ENCODE measurements at places on chromosomes 11 and 22.

- no peak for DNase-seq
Measured at GRCh38 chr11:38718049-38718448, 2120.0 kb upstream of the RAG2 start.

DNA sequence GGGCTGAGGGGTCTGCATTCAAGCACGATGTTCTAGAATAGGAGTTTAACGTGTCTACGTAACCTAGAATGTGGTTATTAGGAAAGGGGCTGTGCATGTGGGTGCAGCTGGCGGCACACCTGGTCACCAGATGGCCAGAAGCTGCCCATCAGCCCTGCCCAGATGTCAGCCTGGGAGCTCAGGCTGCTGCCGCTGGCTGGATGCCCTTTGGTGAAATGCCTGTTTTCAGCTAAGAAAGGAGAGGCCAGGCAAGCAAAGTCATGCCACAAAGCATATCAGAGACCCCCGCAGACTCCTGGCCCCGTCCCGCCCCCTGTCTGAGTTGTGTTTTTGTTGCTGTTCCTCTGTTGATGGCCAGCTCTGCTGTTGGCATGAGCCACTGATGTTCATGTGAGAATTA lies 11.3 kb upstream of the ADORA2A start:
- DNase-seq, result no peak

- no peak for DNase-seq
Measured at GRCh38 chr11:64153812-64154211, 12.1 kb downstream of the MACROD1 start.

DNA sequence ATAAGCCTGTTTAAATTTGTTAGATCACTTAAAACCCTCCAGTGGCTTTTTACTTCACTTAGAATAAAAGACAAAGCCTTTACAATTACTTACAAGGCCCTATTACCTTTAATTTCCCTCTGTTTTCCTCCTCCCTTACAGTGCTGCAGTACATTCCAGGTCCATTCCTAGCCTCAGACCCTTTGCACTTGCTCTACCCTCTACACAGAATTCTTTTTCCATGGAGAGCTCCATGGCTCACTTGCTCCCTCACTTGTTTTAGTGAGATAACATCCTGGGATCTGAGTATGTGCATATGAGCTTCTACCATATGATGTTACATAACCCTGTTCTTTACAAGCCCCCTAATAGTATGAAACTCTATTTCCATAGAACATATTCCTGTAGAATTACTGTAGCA lies 24.4 kb downstream of the ZNF214 start:
- DNase-seq, result no peak

DNA sequence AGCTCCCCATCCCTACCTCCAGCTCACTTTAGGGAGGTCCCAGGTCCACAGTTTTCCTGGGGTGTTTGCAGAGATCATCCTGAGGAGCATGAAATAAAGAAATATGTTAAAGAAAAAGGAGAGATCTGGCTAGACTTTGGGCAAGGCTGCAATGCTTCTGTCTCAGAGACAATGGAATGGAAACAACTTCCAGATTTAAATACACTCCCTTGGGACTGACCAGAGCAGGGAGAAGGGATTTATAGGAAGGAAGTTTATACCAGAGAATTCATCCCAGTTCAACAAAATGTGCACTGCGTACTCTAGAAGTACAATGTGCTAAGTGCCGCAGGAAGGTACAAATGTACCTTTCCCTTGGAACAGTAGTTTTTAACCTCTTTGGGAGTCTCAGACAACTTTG lies 40.4 kb downstream of the ETS1 start:
- no peak for DNase-seq

- DNase-seq, result no peak
Measured at GRCh38 chr11:2431395-2431794, 12.9 kb downstream of the TRPM5 start.

- peak; percentile 48 for DNase-seq
Measured at GRCh38 chr11:69636512-69637197, 4.3 kb upstream of the CCND1 start.

DNA sequence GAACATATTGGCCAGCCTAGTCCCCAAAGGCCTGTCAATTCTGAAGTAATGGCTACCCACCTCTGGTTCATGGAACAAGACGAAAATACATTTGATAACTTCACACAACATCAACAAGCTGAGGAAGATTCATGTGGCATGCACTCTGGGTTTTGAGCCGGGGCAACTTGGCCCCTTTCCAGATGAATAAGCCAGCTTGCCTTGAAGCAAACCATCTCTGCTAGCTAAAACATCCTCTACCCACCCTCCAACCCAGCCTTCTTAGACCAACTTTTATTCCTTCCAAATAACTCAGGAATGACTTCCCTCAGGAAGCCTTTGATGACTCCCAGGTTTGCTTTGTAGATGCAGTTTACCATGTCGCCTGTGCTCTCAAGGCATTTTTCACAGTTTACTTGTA lies 94.4 kb downstream of the SLC1A2 start:
- no peak for DNase-seq

- DNase-seq, result no peak
Measured at GRCh38 chr11:25211635-25212254, 714.9 kb downstream of the LUZP2 start.

GRCh38 chr22:30718491-30718890 lies 23.8 kb downstream of the OSBP2 start:
- no peak for DNase-seq

- DNase-seq, result no peak
Measured at GRCh38 chr11:12556788-12557384, 117.3 kb upstream of the TEAD1 start.

GRCh38 chr11:33891714-33892327 lies at the start of gene LMO2:
Gene LMO2 (minus strand): TSS chr11:33892076. CDS start chr11:33869716, 22,360 bp downstream.
- DNase-seq, result no peak

DNA sequence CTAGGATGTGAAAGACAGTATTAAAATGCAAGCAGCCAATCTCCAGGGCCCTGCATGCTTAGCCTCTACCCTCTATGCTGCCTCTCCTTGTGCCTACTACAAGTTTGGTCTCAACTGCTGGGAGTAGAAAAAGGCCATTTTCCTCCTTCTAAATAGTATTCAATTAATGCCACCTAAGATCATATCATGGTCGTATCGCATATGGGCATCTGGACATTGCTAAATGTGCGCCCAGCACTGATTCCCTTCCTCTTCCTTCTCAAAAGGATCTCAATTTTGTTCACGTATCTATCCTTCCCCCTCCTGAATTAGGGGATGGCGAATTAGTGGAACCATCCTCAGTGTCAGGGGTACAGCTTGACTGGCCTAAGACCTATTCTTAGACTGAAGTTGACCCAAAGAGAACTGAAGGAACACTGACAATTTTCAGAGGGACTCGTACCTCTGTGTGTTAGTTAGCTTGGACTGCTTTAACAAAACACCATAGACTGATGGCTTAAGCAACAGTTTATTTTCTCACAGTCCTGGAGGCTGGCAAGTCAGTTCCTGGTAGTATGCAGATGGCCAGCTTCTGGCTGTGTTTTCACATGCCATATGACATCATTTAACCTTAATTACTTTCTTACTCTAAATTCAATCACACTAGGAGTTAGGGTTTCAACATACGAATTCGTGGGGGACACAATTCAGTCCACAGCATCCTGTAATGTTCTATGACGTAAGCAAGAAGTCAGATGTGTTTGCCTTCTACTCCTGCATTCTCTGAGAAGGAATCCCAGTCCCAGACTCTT lies 8.5 kb upstream of the NUP50 start:
- no peak for DNase-seq

DNA sequence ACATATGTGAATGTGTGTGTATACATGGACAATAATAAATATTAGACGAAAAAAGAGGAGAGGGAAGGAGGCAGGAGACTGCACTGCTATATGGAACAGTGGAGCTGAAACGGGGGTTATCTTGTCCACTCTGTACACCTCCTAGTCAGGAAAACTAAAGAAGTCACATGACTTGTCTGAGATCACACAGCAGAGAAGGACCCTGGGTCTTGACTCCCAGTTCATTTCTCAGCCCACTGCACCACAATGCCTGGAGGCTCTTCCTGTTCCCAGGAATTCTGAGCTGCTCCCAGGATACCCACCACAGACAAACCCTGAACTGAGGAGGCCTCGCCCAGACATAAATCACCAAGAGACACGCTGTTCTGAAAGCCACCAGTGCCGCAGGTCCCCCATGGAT lies 349.6 kb downstream of the CTTN start:
- DNase-seq, result no peak

- no peak for DNase-seq
Measured at GRCh38 chr11:71283971-71284441, 31.6 kb upstream of the SHANK2 start.

- DNase-seq, result no peak
Measured at GRCh38 chr11:35064114-35064800, 74.7 kb upstream of the CD44 start.

GRCh38 chr22:50119169-50119767 lies 29.5 kb downstream of the MOV10L1 start:
- DNase-seq, result no peak

GRCh38 chr11:72981080-72981479 lies 161.0 kb downstream of the FCHSD2 start:
- no peak for DNase-seq

DNA sequence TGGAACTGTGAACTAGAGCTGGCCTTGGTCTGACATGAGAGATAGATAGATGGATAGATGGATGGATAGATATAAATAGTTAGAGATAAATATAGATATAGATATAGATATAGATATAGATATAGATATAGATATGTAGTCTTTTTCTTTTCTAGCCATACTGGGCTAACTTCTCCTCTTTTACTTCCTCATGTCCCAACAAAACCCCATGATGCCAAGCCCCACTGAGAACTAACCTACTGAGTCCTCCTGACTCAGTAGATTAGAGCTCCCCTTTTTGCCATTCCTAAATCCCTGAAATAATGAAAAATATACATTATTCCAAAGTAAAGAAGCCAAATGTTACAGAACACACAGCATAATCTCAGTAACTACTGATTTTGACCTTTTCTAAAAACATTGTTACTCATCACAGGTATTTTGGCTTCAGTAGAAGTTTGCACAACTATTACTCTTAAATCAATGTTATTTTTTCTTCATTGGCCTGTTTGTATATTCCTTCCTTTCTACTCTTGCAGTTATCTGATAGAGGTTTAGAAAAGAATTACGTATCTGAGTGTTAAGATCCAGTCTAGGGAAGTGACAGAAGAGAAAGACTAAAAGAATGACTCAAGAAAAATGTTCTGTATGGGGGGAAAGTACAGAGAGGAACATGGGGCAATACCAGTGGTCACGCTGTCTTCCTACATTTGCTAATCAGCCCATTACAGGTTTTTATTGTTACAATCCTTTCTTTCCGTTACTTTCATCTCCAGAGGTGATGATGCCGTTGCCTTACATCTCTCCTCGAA lies 6.0 kb upstream of the OR10D3 start:
- DNase-seq, result no peak

GRCh38 chr22:24859587-24859986 lies 53.6 kb downstream of the SGSM1 start:
- DNase-seq, result no peak

DNA sequence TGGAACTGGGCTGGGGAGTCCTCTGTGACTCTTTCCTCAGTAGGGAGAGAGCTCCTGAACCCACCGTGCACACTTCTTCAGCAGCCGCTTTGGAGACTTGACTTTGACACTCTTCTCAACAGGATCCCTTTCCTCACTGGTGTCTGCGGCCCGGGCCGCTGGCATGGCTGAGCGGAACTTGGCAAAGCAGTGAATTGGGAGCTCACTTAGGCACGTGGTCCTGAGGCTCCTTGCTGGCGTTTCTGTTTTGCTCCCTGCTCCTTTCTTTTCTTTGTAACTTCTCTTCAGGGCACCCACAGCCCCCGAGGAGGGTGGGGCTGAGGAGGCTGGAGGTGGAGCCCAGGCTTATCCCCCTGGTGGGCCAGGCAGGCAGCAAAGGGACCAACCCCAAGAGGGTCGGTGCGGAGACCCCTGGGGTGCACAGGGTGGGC lies 8.4 kb upstream of the KCNQ1OT1 start:
- no peak for DNase-seq

- DNase-seq, result peak; percentile 20
Measured at GRCh38 chr11:76419896-76420295, 24.9 kb upstream of the EMSY start.

- peak; percentile 16 for DNase-seq
Measured at GRCh38 chr11:73384872-73385689, 8.9 kb downstream of the RELT start.

GRCh38 chr11:106137061-106137460 lies 59.6 kb downstream of the AASDHPPT start:
- no peak for DNase-seq

- no peak for DNase-seq
Measured at GRCh38 chr11:62669420-62670161, 1.9 kb upstream of the UQCC3 start.

GRCh38 chr11:94871491-94872185 lies 101.7 kb downstream of the CWC15 start:
- DNase-seq, result no peak

- peak; percentile 3 for DNase-seq
Measured at GRCh38 chr11:83543706-83544439, 257.7 kb upstream of the CCDC90B start.

- DNase-seq, result no peak
Measured at GRCh38 chr11:1157645-1158591, at the start of gene MUC5AC. Gene MUC5AC (plus strand): TSS chr11:1157953. CDS start chr11:1158000, 47 bp downstream.

- DNase-seq, result no peak
Measured at GRCh38 chr11:19474954-19475721, 234.4 kb upstream of the E2F8 start.

- no peak for DNase-seq
Measured at GRCh38 chr11:127027789-127028188, 27.2 kb upstream of the KIRREL3 start.

GRCh38 chr11:45880772-45881570 lies 4.5 kb upstream of the MAPK8IP1 start:
- DNase-seq, result no peak

DNA sequence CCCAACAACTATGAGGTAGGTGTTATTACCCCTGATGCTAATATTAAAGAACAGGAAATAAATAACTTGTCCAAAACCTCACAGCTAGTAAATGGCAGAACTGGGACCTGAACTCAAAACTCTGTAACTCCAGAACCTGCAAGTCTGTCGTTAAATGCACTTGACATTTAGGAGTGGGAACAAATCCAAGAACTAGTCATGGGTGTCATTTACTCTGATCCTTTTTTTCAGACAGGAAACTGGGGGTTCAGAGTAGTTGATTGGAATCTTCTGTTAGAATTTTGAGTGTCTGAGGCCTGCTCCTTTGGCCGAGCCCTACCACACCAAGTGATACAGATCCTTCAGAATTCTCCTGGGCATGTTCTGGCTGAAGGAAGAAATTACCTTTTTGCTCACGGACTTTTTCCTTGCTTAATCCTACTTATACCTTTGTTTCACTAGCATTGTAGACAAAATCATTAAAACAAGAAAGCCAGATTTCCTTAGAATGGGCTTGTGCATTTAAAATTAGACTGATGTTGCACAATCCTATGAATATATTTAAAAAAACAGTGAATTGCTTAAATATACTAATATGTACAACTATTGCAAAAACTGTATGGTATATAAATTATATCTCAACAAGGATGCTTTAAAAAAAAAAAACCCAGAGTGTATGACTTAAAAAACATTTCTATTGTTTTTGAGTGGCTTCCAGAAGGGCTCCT lies 1.4 kb upstream of the YAP1 start:
- DNase-seq, result no peak

DNA sequence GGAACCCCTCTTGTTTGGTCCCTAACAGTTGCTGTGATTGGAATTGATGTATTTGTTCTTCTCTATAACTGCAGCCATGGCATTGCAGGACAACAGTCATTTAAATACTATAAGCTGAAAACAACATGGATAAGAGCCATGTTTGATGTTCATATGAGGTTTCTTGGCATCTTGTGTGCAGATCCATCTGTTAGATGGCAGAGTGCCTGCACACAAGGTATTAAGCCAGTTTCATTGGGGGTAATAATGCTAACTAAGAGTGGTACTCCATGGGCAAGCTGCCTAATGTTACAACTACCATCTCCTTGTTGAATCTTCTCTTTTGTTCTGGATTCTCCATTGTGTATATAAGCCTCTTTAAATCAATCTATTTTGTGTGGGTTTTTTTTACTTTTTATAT lies 206.0 kb upstream of the CHORDC1 start:
- DNase-seq, result no peak

Measured in stimulated activated CD4-positive, alpha-beta T cell treated with anti-CD3 and anti-CD28 coated beads, Interleukin-15, amount 100 ng/mL, for 24 hours (primary cell).